ENCODE measurements at places on chromosomes 16 and 17. TPM values are rescaled to one million over a fixed set of nuclear protein-coding genes. Genes with fewer than 3 reads are reported as not detected.

The FLOT2 gene
- 109 TPM for total RNA-seq

The RGS11 gene
- under 0.01 TPM for total RNA-seq

The ZNF385C gene
- total RNA-seq = not detected

The NPW gene
- total RNA-seq = 0.52 TPM

The CA5A gene
- total RNA-seq = not detected

The CCDC57 gene
- 3.9 TPM for total RNA-seq

The ZNF688 gene
- total RNA-seq = 9.4 TPM

The ADAT1 gene
- 66.0 TPM for total RNA-seq

The KRT17 gene
- 0.09 TPM for total RNA-seq

The TP53TG3C gene
- total RNA-seq = not detected

The ABCC12 gene
- not detected for total RNA-seq

The KLHL10 gene
- total RNA-seq = under 0.01 TPM

The ADAD2 gene
- total RNA-seq = not detected

The HCRT gene
- total RNA-seq = not detected

The KRT13 gene
- total RNA-seq = not detected

The TBC1D3K gene
- not detected for total RNA-seq

The MARVELD3 gene
- total RNA-seq = 0.11 TPM

The CRHR1 gene
- total RNA-seq = not detected

The MT1M gene
- total RNA-seq = 0.54 TPM

The KRT25 gene
- not detected for total RNA-seq

The KRTAP2-3 gene
- not detected for total RNA-seq

The WFDC1 gene
- total RNA-seq = not detected

The GINS2 gene
- 1.5 TPM for total RNA-seq

The CCL7 gene
- 0.09 TPM for total RNA-seq

The COQ7 gene
- total RNA-seq = 29.6 TPM

The E4F1 gene
- total RNA-seq = 20.9 TPM

The PDILT gene
- total RNA-seq = not detected

The KRT39 gene
- total RNA-seq = not detected

The TBC1D3D gene
- 0.09 TPM for total RNA-seq

The SLC2A4 gene
- 0.69 TPM for total RNA-seq

The KRTAP4-1 gene
- total RNA-seq = not detected

The OR3A3 gene
- total RNA-seq = not detected

The GRB2 gene
- total RNA-seq = 70.1 TPM

The TEKT5 gene
- total RNA-seq = 0.26 TPM

The ADGRG1 gene
- 4.3 TPM for total RNA-seq

The TMEM114 gene
- not detected for total RNA-seq

The TEDC2 gene
- 2.1 TPM for total RNA-seq

The IL17C gene
- total RNA-seq = not detected

The BICDL2 gene
- total RNA-seq = not detected

The PDE6G gene
- total RNA-seq = 4.3 TPM

The CDH5 gene
- total RNA-seq = 335 TPM

The DHRS7C gene
- not detected for total RNA-seq

The PIK3R5 gene
- not detected for total RNA-seq

The PRSS53 gene
- 0.43 TPM for total RNA-seq

The BEAN1 gene
- total RNA-seq = 0.43 TPM

The GAST gene
- not detected for total RNA-seq

The QRICH2 gene
- total RNA-seq = 11.9 TPM

The MEIOB gene
- not detected for total RNA-seq

The CCL14 gene
- 12.5 TPM for total RNA-seq

The ZFHX3 gene
- total RNA-seq = 8.7 TPM

The NSF gene
- total RNA-seq = 41.3 TPM

The SHCBP1 gene
- 4.4 TPM for total RNA-seq

The BCL6B gene
- total RNA-seq = 76.2 TPM

The SPNS2 gene
- total RNA-seq = 59.2 TPM

The CDRT15L2 gene
- total RNA-seq = not detected

The PLLP gene
- 3.5 TPM for total RNA-seq

Measured in dermis lymphatic vessel endothelial cell (primary cell).